ENCODE measurements at places on chromosomes 2 and 18.

DNA sequence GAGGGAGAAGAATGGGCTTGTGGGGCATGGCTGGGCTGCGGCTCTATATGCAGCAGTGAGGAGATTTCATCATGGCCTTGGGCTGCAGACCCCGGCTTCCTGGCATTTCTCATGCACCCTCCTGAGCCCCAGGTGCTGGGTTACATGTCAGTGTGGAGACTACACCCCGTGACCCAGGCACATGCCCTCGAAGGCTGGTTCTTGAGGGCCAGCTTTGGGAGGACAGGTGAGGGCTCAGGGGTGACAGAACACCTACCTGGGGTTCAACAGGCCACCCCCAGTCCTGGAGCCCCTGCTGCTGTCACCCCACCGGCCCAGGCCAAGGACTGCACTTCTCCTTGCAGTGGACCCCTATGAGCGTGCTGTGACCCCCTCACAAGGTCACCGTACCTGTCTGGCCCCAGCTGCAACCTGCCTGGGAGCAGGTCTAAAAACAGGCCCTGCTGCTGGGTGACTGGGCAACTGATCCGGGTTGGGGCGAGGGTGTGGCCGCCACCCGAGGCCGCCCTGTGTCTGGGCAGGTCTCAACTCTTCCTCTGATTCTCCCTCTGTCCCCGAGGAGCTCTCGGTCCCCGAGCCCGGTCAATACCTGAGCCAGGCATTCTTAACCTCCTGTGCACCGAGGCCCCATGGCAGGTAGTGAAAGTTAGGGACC lies 94.8 kb upstream of the OTOS start:
- no peak for DNase-seq

- no peak for DNase-seq
Observed at GRCh38 chr2:182784777-182785176, 68.7 kb downstream of the DNAJC10 start.

DNA sequence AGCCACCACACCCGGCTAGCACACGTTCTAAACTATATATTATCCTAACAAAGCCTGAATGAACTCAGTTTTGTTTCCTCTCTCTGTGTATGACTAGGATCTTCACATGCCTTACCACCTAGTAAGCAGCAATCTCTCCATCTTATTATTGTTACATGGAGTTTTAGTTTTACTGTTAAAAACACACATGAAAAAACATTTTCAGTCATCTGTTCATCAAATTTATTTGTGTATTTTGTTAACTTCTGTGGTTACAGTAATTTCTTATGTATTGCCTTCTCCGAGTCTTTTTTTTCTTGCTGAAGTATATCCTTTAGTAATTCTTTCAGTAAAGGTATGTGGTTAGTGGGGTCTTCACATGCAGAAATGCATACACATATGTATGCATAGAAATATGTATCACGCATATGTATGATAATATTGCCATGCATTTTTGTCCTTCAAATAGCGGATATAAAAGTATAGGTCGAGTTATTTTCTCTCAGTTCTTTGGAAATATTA lies 31.4 kb downstream of the ANO7 start:
- no peak for DNase-seq

GRCh38 chr2:236117401-236117800 lies 50.8 kb downstream of the GBX2 start:
- DNase-seq = no peak

GRCh38 chr2:206978746-206979145 lies 39.4 kb downstream of the CPO start:
- no peak for DNase-seq

DNA sequence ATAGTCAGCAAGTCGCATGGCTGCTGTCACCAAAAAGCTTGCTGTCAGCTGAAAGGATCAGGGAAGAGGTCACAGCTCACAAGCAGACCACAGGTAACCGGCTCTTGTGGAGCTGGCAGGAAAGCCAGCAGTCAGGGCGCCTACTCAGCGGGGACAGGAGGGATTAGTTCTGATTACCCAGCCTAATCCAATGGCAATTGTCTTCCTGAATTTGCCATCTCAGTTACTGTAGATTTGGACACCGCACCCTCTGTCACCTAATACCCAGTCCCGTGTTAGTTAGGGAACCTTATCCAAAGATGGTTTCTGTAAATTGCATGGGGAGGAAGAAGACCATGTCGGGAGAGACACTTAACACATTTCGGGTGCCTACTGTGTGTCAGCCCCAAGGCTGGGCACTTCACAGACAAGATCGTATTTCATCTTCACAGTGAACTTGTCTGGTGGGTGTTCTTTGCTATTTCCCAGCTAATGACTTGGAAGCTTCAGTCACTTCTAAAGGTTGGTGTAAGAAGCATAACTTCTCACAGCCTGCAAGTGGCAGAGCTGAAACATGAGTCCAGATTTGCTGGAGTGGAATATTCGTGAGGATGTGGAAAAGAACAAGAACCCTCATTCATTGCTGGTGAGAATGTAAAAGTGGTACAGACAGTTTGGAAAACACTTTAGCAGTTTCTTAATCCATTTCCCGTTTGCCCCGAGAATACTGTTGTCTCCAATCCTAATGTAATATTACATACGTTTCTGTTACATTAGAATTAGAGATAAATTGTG lies 9.9 kb downstream of the ALPK2 start:
- no peak for DNase-seq

DNA sequence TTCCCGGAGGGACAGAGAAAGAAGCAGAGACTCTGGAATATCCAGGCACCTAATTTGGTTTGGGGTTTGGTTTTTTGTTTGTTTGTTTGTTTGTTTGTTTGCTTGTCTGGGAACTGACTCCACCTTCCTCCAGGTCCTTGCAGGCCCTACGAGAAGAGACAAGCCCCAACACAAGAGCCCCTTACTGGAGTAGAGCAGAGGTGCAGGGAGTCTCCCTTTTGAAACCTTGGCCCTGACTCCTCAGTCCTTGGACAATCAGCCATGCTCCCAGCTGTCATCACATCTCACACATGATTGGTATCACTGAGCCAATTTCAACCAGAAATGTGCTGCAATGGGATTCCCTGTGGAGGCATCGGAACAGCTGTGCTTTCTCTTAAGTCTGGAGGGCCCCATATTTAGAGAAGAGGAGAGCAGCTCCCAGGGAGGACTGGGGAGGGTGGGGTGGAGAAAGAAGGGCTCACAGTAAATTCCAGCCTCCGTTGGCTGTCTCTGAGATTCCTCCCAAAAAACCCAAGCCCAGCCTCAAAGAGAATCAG lies 279.9 kb upstream of the NCKAP5 start:
- DNase-seq = no peak

DNA sequence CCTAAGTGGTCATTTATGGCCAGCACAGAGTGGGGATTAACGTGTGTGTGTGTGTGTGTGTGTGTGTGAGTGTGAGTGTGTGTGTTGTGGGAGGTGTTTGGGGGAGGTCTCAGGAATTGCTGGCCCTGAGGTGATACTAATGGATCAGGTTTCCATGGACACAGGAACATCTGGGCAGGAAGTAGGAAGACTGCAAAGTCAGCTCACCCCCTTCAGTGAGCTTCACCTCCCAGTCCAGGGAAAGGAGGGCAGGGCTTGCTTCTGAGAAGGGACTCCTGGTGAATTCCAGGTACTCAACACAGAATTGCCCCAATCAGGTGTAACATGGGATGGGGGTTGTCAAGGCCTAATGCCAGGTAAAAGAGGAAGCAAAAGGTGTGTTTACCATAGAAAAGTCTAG lies 30.3 kb upstream of the IL1R1 start:
- DNase-seq = no peak

- no peak for DNase-seq
Observed at GRCh38 chr2:95383635-95384027, 18.9 kb upstream of the FAHD2A start.

GRCh38 chr2:226304308-226304707 lies 495.3 kb downstream of the IRS1 start:
- DNase-seq = no peak

DNA sequence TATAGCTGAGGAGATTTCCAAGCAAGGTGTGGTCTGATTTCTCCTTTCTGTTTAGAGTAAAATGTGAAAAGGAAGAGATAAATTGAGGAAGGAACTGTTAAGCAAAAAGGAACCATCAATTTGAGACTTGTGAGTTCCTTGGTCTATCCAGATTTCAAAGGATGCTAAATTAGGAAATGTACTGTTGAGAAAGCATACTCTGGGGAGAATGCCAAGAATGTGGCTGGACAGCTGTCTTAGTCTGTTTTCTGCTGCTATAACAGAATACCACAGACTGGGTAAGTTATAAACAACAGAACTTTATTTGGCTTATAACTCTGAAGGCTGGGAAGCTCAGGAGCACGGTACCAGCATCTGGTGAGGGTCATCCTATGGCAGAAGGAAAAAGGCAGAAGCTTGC lies 1097.2 kb downstream of the TDRD15 start:
- no peak for DNase-seq

DNA sequence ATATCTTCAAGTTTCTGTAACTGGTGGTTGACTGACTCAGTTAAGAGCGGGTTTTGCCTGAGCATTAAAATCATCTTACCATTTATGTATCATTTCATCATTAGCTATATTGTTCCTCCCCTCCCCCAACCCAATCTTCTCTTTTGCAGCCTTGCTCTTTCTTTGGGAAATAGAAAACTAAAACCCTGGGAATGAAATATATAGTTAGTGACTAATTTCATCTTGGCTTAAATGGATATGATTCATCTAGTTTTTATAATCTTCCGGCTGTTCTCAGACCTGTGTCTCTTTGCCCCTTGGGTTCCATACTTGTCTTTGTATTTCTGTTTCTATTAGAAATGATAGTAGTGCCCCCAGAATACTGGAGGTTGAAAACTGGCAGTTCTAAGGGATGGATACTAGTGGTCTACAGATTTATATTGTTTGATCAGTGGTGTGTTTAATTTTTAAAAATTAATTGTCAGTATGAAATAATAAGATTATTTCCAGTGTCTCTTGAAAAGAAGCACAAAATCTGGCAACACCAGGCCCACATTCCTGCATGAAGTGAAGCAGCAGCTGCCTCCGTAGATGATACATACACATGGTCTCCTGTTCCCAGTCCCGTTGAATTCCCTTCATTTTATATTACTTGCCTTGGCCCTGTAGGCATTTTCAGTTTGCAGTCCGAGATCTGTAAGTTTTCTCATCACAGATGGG lies 44.5 kb downstream of the PHLPP1 start:
- no peak for DNase-seq

GRCh38 chr18:44458777-44459176 lies 221.9 kb upstream of the SETBP1 start:
- no peak for DNase-seq

DNA sequence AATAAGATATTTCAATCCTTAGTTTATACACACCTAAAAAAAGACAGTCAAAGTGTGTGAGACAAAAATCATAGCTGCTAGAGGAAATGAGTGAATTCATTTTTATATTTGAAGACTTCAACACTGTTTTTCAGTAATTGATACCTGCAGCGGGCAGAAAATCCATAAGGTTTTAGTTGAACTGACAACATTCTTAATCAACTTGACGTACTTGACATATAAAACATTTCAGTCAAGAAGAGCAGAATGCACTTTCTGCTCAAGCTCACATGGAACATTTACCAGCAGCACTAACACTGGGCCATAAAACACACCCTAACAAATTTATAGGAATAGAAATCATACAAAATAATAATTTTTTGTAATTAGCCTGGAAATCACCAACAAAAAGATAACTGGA lies 959.6 kb upstream of the SOX11 start:
- DNase-seq = no peak

DNA sequence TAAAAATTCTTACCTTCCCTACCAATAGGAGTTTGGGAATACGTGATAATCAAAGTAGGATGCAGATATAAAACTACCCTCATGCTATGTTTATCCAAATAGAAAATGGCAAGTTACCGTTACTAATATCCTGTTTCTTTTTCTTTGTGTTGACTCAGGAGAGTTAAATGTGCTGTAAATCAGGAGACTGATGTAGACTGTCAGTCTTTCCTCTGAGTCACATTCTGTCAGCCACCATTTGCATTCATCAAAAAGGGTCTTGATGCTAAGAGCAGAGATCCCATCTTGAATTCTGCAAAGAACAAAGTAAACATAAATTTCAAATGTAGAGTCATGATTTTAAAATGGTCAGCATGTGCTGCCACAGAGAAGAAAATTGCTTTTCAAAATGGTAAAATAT lies 712.8 kb downstream of the SOCS6 start:
- no peak for DNase-seq

GRCh38 chr2:213932-214693 lies 49.7 kb downstream of the SH3YL1 start:
- DNase-seq = no peak

- no peak for DNase-seq
Observed at GRCh38 chr2:197339016-197339415, 28.4 kb upstream of the ANKRD44 start.

GRCh38 chr2:86625096-86625495 lies 1.4 kb upstream of the RNF103 start:
- no peak for DNase-seq

DNA sequence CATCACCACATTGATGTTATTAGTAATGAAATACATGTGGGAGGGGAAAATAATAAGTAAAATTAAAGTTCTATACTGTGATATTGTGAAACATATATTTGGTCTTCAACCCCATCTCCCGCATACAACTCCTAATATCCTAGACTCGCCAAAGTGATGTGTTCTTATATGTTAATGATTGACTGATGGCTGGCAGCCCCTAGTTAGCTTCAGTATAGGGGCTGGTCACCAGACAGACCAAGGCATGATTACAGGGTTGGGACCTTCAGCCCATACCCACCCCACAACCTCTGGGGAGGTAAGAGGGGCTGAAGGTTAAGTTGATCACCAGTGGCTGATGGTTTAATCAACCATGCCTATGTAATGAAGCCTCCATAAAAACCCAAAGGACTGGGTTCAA lies 28.1 kb upstream of the MREG start:
- no peak for DNase-seq

GRCh38 chr2:111691164-111691875 lies 192.7 kb downstream of the ANAPC1 start:
- DNase-seq = no peak

DNA sequence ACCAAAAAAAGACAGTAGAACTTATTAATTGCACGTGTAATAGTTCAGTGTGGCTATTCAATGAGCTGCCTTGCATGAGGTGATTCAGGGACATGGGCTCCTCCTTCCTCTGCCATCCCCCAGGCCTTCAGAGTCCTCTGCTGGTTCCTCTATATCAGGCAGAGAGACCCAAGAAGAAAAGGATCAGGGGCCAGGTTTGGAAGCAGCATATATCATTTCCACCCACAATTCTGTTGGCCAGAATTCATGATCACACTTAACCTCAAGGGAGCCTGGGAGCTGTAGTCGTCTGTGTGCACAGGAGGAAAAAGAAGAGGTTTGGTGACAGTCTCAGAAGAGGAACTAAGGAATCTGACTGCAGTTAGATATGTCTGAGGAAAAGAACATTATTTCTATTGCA lies 114.0 kb upstream of the GLS start:
- DNase-seq = no peak

- no peak for DNase-seq
Observed at GRCh38 chr2:171670655-171671054, 16.6 kb upstream of the DYNC1I2 start.

DNA sequence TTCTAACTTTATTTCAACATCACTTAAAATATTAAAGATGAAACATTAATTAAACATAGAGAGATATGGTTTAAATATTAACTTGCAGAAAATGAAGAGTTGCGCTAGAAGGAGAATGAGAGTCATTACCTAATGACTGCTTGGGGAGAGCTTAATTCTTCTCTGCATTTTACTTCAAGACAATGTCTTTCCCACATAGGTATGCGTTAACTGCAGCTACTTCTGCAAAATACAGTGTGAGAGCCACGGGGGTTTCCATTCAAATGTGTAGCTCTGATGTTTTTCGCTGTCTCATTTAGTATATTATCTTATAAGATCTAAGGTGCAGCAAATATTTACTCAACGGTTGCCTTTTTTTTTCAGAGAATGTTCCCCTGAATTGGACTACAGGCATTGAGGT lies 126.7 kb downstream of the TMX3 start:
- no peak for DNase-seq

GRCh38 chr2:60794271-60794863 lies 38.3 kb downstream of the PAPOLG start:
- DNase-seq = no peak
